Myocyte (in vitro differentiated cells): ENCODE measurements at places on chromosomes 12 and 14.

DNA sequence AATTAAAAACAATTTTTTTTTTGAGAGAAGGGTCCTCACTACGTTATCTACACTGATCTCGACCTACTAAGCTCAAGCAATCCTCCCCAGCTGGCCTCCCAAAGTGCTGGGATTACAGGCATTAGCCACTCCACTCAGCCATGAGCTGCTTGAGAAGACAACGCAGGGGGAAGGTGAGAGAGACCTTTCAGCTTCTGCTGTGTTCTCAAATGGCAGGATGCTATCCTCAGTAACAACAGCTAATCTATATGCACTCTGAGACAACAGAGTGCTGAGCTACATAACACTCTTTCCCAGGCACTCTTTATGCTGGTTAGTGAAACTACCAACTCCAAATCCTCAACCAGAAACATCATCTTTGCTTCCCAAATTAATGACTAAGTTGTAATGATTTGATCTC, 526.1 kb downstream of the CCER1 start:
- no peak for DNase-seq

DNA sequence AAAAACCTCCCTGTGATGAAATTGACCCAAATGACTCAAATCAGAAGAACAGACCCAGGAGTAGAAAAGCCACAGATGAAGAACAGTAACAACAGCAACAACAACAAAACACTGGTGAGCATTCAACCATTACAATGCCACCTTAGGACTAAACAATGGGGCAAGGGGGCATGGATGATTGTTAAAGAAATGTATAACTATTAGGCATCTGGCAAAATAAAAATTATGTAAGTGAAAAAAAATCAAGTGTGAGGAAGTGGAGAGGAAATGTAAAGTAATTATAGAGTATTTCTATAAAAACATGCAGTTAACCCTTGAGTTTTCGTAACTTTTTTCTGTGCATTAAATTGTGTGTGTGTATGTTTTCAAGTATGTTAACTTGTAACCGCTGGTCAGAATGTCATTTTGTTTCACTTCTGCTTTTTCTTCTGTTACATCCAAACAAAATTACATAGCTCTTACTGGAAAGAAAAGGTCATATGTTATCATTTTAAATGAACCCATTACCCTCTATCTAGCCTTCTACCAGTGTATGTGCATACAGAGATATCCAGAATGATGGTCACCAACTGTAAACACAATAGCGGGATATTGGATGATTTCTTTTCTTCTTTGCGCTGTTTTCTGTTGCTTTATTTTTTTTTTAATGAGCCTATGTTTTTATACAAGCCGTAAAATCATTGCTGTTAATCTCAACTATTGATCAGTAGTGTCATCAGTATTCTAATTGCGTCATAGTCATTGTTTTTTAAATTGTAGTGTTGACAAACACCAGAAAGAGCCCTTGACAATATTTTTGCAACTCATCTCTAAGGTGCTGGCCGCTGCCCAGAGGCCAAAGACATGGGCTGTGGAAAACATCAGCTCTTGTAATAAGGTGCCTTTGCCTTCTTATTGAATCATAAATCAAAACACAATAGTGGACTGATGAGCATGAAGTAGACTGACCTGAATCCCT, 170.6 kb downstream of the CRADD start:
- no peak for DNase-seq

DNA sequence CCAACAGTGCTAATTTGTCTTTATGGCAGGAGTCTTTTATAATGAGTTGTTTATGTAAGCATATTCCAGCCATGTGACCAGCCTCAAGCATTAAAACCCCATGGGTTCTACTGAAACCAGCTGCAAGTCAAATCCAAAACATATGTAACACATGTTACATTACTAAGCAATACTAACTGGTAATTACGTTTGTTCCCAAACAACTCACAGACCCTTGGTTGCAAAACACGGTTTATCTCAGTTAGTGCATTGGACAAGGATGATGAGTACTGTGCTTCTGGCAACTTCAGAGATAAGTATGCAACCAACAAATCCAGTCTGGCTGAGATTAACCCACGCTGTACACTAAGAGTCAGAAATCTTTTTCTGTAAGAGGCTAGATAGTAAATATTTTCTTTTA, 110.1 kb upstream of the FAR2 start:
- no peak for DNase-seq

DNA sequence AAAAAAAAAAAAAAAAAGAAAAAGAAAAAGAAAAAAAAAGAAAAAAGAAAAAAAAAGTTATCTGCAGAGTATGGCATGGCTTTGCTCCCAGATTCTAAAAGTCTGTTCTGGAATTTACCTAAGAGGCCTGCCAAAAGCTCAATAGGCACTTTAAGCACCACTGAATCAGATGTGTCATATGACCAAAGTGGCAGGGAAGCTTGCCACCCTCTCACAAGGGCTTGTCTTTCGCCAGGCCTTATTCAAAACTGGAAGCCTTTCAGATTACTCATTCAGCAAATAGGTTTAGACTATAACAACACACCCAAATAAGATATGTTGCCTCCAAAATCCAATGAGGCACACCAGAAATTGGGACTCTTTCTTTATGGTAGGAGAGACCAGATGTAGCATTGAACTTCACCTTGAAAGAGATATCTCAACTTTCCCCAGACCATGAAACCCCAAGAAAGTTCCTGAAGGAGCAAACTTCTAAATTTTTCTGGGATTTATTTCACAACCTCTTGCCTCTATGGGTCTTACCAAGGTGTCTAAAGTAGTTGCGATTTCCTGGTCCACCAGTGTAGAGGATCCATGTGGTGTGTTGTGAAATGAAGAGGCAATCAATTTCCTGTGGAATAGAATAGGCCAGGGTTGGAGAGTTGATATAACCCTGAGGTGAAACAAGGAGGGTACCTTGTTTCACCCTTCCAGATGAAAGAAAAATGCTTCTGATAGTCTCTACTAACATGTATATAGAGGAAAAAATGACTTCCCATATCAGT, 218.8 kb downstream of the DAD1 start:
- DNase-seq = peak; percentile 45

GRCh38 chr14:75579882-75580281, 1.5 kb downstream of the FLVCR2 start:
- DNase-seq = peak; percentile 35

- no peak for DNase-seq
Measured at GRCh38 chr14:77618381-77618970, 2.0 kb upstream of the SPTLC2 start.

DNA sequence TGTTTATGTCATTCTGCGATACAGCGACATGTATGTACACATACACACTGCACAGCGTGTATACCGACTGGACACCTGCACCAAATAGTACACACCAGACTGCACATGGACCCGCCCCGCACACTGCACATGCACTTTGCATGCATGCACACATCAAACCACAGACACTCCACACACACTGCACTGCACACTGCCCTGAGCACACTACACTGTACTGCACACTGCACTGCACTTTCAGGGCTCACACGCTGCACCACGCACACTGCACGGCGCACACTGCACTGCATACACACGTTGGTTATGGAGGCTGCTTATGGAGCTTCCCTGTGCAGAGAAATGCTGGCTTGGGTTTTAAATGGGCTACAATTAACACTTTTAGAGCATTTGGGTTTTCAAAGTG, 1.6 kb downstream of the PAPLN start:
- DNase-seq = no peak

GRCh38 chr14:61322011-61322798, 826 bp downstream of the PRKCH start:
- no peak for DNase-seq

GRCh38 chr12:113134521-113134951, 1.0 kb downstream of the RASAL1 start:
- DNase-seq = no peak

- no peak for DNase-seq
Measured at GRCh38 chr14:90715495-90715894, 100.7 kb downstream of the TTC7B start.

- DNase-seq = no peak
Measured at GRCh38 chr12:25242981-25243679, 7.6 kb downstream of the KRAS start.

DNA sequence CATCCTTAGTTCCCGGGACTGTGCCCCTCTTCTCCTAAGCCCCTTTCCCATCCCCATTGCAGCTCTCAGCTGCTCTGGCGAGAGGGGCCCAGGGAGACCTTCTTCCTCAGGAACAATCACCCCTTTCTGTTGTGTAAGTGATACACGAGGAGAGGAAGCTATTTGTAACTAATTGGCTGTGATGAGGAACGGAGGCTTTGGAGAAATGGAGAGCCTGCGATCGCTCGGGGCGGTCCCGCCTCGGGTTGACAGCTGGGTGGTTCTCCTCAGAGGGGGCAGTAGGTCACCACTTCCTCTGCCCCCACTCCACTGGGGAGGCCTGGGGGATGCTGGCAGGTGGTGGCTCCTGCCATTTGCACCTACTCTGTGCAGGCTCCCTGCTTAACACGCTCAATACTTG, 6.6 kb upstream of the PGF start:
- no peak for DNase-seq

- peak; percentile 84 for DNase-seq
Measured at GRCh38 chr12:103924761-103925641, 5.2 kb upstream of the HSP90B1 start.

- peak; percentile 89 for DNase-seq
Measured at GRCh38 chr14:103512701-103513611, 9.7 kb downstream of the CKB start.

GRCh38 chr12:46456356-46457334, 84.1 kb upstream of the SLC38A2 start:
- DNase-seq = peak; percentile 42

DNA sequence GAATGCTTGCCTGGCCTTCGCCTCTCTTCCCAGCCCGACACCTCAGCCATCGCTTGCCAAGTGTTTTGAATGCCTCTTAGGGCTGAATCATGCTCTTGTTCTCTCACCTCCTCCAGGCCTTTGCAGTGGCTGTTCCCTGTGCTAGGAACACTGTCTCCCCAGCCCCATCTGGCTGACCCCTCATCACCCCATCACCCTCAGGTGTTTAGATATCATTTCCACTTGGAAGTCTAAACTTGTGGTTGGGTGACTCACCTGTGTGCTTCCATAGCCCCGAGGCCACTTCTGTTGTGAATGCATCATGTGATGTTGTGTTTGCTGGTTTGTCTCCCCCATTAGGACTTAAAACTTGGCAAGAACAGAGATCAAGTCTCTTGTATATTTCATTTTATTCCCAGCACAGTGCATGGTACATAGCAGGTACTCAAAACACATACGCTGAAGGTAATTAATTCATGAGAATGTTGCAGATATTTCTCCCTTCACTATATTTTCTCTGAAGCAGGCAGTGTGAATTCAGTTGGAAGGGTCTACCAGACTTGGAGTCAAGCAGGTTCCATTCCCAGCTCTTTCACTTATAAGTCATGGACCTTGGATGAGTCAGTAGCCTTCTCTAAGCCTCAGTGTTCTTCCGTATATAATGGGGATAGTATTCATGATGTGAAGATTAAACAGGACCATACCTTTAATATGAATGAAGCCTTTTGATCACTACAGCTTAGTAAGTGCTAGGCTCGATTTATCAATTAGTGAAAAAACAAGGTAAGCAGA, 67.8 kb downstream of the HRK start:
- DNase-seq = no peak

DNA sequence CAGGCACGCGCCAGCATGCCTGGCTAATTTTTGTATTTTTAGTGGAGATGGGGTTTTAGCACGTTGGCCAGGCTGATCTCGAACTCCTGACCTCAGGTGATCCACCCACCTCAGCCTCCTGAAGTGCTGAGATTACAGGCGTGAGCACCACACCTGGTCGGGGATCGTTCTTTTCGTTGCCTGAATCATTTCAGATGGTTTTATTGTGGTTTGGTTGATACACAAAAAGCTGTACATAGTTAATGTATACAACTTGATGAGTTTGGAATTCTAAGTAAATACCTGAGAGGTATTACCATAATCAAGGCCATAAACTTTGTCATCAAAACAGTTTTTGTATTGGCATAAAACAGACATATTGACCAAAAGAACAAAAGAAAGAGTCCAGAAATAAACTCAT, 63.3 kb downstream of the RIC8B start:
- no peak for DNase-seq

DNA sequence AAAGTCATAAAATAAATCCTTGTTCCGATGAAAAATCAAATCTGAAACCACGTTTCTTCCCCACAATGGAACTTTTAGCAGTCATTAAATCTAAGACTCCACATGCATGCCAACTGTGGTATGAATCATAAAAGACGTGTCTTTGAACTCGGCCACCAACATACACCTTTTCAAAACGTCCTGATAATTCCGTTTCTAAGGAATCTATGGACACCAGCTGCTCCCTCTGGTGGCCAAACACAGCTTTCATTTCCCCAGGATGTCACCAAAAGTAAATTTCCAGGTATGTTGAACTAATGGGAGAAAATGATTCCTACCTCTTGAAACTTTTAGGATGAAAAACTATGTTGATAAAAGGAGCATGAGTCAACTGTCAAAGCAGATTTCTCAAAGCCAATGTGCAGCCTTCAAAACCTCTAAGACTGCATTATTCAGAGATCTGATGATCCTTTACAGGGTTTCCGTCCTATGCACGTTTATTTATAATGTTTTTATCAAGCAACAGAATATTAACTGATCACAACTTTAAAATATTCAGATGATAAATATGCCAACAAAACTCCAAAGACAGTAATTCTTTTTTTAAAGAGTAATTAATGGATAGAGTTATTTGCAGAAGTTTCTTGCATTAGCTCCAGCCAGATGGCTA, 96.2 kb downstream of the CIT start:
- peak; percentile 52 for DNase-seq

DNA sequence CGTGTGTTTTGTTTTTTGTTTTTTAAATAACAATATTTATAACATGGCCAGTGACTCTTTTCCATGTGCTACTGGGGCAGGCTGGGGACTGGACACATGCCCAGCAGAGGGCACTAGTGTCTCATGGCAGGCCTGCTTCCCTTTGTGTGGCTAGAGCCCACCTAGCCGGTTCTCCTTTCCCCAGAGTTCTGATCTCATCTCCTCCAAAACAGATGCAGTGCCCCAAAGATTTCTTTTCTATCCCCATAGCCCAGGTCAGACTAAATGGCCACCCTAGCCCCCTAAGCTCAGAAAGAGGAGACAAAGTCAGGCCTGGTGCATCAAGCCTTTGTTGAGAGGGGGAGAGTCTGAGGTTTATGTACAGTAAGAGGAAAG, 21.2 kb downstream of the PRPF40B start:
- peak; percentile 83 for DNase-seq

GRCh38 chr14:102949801-102950451, 27.5 kb downstream of the AMN start:
- peak; percentile 43 for DNase-seq

GRCh38 chr14:93715279-93715927, 72.9 kb downstream of the PRIMA1 start:
- DNase-seq = no peak

- DNase-seq = no peak
Measured at GRCh38 chr12:47814539-47815170, 5.0 kb downstream of the HDAC7 start.

GRCh38 chr14:24311837-24312615, 724 bp downstream of the LTB4R start:
- DNase-seq = no peak
